ENCODE measurements at places on chromosomes 2 and 18. TPM values are rescaled to one million over a fixed set of nuclear protein-coding genes. Genes with fewer than 3 reads are reported as not detected.
A peak's percentile ranks its signal among the peaks of the same experiment; 100 is the strongest.

STPG4 gene
- total RNA-seq: not detected

- H3K27ac ChIP-seq: no peak overlapping the region
- H3K27me3 ChIP-seq: no peaks in the 10 kb centered on the region
- no peaks in the 10 kb centered on the region for H3K36me3 ChIP-seq
- no peak overlapping the region for H3K4me3 ChIP-seq
- H3K4me1 ChIP-seq: no peaks in the 10 kb centered on the region
- no peak for DNase-seq
These were observed 129.4 kb downstream of the TFCP2L1 start for GRCh38 chr2:121155502-121156056.

DNA sequence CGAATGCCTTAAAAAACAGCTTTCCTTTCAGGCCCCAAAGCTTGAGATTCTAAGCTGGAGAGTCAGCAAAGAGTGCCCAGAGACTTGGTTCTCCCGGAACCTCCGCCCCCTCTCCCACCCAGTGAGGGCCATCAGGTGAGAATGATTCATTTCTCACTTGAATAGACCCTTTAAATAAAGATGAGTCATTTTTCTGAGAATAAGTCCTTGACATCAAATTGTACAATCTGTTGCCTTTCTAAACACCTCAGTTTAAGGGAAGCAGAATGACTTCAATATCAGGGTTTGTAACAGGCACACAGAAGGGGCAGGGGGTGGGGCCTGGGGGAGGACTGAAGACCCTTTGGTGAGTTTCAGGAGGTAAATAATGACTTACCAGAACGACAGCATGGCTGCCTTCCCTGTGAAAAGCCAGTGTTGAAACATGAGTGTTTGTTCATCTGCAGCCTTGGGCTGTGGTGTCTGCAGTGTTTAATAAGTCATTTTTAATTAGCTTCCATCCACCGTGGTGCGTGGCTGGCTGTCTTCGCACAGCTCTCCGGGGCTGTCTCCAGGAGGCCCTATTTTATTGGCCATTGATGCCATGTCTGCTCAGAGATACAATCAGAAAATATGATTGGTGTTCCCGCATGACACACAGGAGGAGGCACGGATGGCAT is 134.9 kb upstream of the ZNF236 start:
- H3K36me3 ChIP-seq: no peaks in the 10 kb centered on the region
- H3K27me3 ChIP-seq: peaks cover 54% of the 10 kb centered on the region
- peak overlapping the region; percentile 60 for H3K27ac ChIP-seq
- DNase-seq: no peak

IL36G gene
- not detected for total RNA-seq

PKDCC gene
- 0.87 TPM for total RNA-seq

MC5R gene
- not detected for total RNA-seq

- H3K27me3 ChIP-seq: peaks cover 14% of the 10 kb centered on the region
- no peaks in the 10 kb centered on the region for H3K36me3 ChIP-seq
- no peak overlapping the region for H3K4me3 ChIP-seq
- peaks cover 2% of the 10 kb centered on the region for H3K4me1 ChIP-seq
- no peak for DNase-seq
These were observed 34.4 kb downstream of the EHD3 start for GRCh38 chr2:31268344-31268743.

- H3K4me3 ChIP-seq: no peak overlapping the region
- peaks cover 14% of the 10 kb centered on the region for H3K27me3 ChIP-seq
- H3K36me3 ChIP-seq: no peaks in the 10 kb centered on the region
- no peak for DNase-seq
- H3K4me1 ChIP-seq: no peaks in the 10 kb centered on the region
These were observed 820.4 kb downstream of the GALR1 start for GRCh38 chr18:78069784-78070664.

TUBB8B gene
- total RNA-seq: not detected

CXCR2 gene
- total RNA-seq: not detected

GRCh38 chr2:220246386-220246785 is 619.0 kb downstream of the SLC4A3 start:
- no peaks in the 10 kb centered on the region for H3K4me1 ChIP-seq
- no peak overlapping the region for H3K27ac ChIP-seq
- DNase-seq: no peak
- H3K27me3 ChIP-seq: no peaks in the 10 kb centered on the region
- no peaks in the 10 kb centered on the region for H3K36me3 ChIP-seq
- no peak overlapping the region for H3K4me3 ChIP-seq

- no peak overlapping the region for H3K27ac ChIP-seq
- no peak overlapping the region for H3K4me3 ChIP-seq
- no peaks in the 10 kb centered on the region for H3K36me3 ChIP-seq
These were observed 55.7 kb downstream of the INO80C start for GRCh38 chr18:35441857-35442595.

GRCh38 chr2:216388046-216388884 is 16.0 kb upstream of the MARCHF4 start:
- H3K4me1 ChIP-seq: peaks cover 9% of the 10 kb centered on the region
- H3K4me3 ChIP-seq: no peak overlapping the region
- H3K36me3 ChIP-seq: peaks cover 3% of the 10 kb centered on the region
- H3K27me3 ChIP-seq: peaks cover 4% of the 10 kb centered on the region
- H3K27ac ChIP-seq: no peak overlapping the region

KHK gene
- 4.5 TPM for total RNA-seq

DNA sequence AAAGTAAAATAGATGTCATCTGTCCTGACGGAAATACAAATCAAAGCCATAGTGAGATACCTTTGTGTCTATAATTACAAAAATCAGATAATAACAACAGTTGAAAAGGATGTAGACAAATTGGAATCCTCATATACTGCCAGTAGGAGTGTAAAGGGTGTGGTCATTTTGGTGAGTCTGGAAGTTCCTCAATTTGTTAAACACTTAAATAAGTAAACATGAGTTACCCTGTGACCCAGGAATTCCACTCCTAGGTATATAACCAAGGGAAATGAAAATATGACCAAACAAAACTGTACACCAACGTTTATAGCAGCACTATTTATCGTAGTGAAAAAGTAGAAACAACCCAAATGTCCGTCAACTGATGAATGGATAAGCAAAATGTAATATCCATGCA is 24.0 kb downstream of the R3HDM1 start:
- DNase-seq: no peak
- H3K27me3 ChIP-seq: no peaks in the 10 kb centered on the region
- H3K36me3 ChIP-seq: peaks cover 3% of the 10 kb centered on the region
- no peak overlapping the region for H3K27ac ChIP-seq

DNA sequence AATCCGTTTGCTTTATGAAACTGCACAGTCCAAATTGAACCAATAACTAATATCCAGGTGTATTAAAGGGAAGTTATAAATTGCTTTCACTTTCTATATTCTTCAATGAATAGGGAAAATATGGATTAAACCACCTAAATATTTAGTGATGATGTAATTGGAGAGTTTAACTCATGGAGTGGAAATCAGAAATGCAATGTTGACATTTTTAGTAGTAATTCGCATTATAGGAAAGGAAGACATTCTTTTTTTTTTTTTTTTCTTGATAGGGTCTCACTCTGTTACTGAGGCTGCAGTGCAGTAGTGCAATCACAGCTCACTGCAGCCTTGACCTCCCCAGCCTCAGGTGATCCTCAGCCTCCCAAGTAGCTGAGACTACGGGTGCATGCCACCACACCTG is 321.9 kb downstream of the RNF144A start:
- no peaks in the 10 kb centered on the region for H3K36me3 ChIP-seq
- no peaks in the 10 kb centered on the region for H3K27me3 ChIP-seq
- H3K4me1 ChIP-seq: no peaks in the 10 kb centered on the region
- DNase-seq: no peak
- H3K27ac ChIP-seq: no peak overlapping the region
- no peak overlapping the region for H3K4me3 ChIP-seq

DNA sequence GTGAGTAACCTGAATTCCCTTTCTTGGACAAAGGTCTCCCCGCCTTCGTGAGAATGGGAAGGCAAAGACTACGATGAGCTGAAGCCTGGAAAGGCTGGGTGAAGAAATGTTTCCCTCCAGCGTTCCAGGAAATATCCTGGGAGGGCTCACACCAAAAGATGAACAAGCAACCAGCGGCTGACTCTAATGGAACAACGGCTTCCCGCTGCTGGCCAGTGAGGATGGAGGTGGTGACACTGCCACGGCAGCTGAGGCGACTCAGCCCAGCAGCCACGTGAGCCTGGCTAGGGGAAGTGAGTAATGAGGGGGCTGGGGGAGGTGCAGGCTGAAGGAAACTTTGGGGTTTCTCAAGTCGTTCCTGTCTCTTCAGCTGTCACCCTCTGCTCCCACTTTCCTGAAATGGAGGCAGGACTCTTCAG is 105.0 kb upstream of the SMAD7 start:
- peak overlapping the region; percentile 34 for H3K27ac ChIP-seq
- H3K4me1 ChIP-seq: peaks cover 31% of the 10 kb centered on the region
- no peaks in the 10 kb centered on the region for H3K27me3 ChIP-seq

GRCh38 chr2:100799686-100800085 is 20.3 kb upstream of the NPAS2 start:
- H3K4me3 ChIP-seq: no peak overlapping the region
- no peak for DNase-seq
- peaks cover 2% of the 10 kb centered on the region for H3K36me3 ChIP-seq
- peaks cover 11% of the 10 kb centered on the region for H3K27me3 ChIP-seq
- H3K4me1 ChIP-seq: no peaks in the 10 kb centered on the region
- H3K27ac ChIP-seq: no peak overlapping the region

DNA sequence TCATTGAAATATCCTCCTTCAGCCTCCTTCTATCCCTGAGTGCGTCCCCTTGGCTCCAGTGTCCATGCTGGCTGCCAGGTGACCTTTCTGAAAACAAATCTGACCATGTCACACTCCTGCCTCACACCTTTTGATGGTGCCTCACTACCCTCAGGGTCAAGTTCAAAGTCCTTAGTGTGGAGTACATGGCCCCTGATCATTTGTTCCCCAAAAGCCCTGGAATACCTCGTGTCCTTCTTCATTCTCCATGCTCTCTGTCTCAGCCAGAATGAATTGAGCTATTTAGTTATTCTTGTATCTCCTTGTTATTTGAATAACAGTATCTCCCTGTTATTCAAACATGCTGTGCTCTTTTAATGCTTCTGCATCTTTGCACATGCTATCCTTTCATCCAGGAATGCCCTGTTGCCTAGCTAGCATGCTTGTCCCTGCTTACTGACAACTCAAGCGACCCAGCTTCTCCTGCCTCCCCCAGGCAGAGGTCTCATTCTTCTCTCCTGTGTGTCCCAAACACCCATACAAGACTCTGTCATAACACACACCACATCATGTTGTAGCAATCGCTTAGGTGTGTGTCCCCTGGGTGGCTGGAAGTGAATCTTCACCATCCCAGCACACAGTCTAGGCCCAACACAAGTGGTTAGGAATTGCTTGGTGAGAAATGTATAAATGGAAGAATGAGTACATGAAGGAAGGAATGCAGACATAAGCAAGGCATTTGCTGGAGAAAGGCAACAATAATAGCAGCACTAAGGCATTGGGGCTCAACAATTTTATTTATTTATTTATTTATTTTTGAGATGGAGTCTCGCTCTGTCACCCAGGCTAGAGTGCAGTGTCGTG is 144.0 kb downstream of the DDX1 start:
- H3K36me3 ChIP-seq: no peaks in the 10 kb centered on the region
- H3K27me3 ChIP-seq: peaks cover 30% of the 10 kb centered on the region
- no peak for DNase-seq
- H3K4me3 ChIP-seq: no peak overlapping the region

GRCh38 chr2:181822097-181822496 is 69.4 kb upstream of the ITPRID2 start:
- H3K4me3 ChIP-seq: no peak overlapping the region
- peaks cover 3% of the 10 kb centered on the region for H3K4me1 ChIP-seq
- DNase-seq: no peak
- peaks cover 2% of the 10 kb centered on the region for H3K36me3 ChIP-seq

- peaks cover 9% of the 10 kb centered on the region for H3K36me3 ChIP-seq
- no peak for DNase-seq
- peak overlapping the region; percentile 96 for H3K4me3 ChIP-seq
- H3K27ac ChIP-seq: peak overlapping the region; percentile 95
- no peaks in the 10 kb centered on the region for H3K27me3 ChIP-seq
These were observed 676 bp upstream of the AGPS start for GRCh38 chr2:177391822-177392372.

DYNAP gene
- total RNA-seq: not detected

- H3K4me1 ChIP-seq: peaks cover 4% of the 10 kb centered on the region
- H3K4me3 ChIP-seq: peak overlapping the region; percentile 43
- DNase-seq: no peak
These were observed 21.5 kb upstream of the BIN1 start for GRCh38 chr2:127128445-127128904.

DNA sequence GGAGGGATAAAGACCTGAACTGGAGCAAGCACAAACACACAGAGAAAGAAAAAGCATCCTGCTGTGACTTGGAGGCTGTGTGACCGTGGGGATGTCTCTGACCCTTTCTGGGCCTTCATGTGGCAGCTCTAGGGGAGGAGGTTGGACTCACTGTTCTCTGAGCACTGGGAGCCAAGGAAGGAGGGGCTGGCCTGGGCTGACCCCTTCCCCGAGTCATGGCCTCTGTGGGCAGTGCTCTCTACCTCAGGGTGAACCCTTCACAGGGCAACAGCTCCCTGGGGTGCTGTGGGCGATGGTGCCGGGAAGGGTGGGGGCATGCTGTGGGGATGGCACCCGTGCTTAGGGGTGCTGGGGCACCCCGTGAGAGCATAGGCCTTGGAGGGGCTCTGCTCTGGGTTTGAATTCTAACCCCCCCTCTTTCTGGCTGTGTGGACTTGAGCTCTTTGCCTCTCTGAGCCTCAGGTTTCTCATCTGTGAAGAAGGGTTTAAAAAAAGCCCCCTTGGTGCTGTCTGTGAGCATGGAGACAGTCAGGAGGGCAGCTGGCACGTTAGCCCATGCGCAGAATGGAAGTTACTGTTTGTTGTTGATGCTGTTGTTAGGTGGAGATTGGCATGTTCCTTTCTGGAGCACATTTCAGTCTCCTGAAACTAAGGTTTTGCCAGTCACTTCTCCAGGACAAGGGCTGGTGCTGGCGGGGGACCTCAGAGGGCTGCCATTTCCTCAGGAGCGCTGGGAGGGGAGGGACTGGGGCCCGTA is 700 bp downstream of the TOGARAM2 start:
- no peaks in the 10 kb centered on the region for H3K4me1 ChIP-seq
- DNase-seq: no peak
- no peak overlapping the region for H3K4me3 ChIP-seq
- H3K27me3 ChIP-seq: no peaks in the 10 kb centered on the region

UPP2 gene
- total RNA-seq: not detected

DNA sequence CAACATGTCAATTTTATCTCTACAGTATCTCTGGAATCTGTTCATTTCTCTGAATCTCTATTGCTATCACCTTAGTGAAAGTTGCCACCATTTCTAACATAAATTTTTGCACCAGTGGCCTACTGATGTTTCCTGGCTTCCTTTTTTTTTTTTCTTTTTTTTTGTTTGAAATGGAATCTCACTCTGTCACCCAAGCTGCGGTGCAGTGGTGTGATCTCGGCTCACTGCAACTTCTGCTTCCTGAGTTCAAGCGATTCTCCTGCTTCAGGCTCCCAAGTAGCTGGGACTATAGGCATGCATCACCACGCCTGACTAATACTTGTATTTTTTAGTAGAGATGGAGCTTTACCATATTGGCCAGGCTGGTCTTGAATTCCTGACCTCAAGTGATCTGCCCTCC is 35.1 kb downstream of the KCNJ13 start:
- no peaks in the 10 kb centered on the region for H3K27me3 ChIP-seq
- peaks cover 15% of the 10 kb centered on the region for H3K4me1 ChIP-seq
- H3K27ac ChIP-seq: no peak overlapping the region
- no peak for DNase-seq
- peaks cover 7% of the 10 kb centered on the region for H3K36me3 ChIP-seq

Measured in T-helper 17 cell (primary cell).